ENCODE measurements at places on chromosomes 1 and 21. TPM values are rescaled to one million over a fixed set of nuclear protein-coding genes. Genes with fewer than 3 reads are reported as not detected.

The MYOG gene
- total RNA-seq = not detected

The OR6N1 gene
- not detected for total RNA-seq

DNA sequence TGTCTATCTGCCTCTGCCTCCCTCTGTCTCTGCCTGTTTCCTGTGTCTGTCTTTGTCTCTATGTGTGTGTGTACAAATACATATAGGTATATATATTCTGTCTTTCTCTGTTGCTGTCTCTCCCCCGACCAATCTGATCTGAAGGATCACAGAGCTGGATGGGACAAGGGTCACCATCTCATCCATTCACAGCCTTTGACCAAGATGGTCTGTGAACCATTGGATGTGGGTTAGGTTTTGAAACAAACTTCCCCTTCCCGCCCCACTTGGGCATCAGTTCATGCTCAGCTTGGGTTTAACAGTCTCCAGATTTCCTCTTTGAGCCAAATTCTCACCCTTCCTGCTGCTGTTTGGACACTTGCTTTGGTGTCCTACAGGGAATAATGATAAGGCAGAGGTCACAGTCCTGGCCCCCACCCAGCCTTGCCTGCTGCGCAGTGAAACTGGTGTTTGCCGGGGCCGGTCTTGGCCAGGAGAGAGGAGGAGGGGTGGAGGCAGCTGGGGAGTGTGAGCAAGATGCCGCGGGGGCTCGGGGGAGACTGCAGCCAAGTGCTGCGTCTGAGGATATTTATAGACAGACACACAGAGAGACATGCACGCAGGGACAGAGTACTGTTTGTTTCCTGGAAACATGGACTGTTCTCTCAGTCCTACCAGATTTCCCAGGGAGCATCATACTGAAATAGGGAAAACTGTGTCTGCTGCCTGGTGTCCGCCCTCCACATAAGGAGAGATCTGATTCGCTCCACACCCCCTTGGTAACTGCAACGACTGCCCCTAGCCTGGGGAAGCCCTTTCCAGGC is 27.0 kb upstream of the BTG2 start:
- DNase-seq = peak; percentile 74

DNA sequence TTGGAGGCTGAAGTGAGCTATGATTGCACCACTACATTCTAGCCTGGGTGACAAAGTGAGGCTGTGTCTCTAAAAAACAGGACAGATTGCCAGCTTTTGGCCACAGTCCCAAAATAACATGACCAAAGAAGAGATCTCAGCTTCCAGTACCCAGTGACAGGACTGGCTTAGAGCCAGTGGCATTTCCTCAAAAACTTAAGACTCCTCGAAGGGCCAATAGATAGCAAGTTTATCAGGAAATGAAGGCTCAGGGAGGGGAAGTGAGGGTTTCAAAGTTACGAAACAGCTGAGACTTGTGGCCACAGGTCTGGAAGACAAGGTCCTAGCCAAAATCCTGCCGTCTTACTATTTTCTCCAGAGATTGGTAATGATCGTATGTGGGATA is 6.3 kb upstream of the TMEM39B start:
- DNase-seq = no peak

GRCh38 chr1:159122005-159122621 is 45.5 kb upstream of the AIM2 start:
- no peak for DNase-seq

DNA sequence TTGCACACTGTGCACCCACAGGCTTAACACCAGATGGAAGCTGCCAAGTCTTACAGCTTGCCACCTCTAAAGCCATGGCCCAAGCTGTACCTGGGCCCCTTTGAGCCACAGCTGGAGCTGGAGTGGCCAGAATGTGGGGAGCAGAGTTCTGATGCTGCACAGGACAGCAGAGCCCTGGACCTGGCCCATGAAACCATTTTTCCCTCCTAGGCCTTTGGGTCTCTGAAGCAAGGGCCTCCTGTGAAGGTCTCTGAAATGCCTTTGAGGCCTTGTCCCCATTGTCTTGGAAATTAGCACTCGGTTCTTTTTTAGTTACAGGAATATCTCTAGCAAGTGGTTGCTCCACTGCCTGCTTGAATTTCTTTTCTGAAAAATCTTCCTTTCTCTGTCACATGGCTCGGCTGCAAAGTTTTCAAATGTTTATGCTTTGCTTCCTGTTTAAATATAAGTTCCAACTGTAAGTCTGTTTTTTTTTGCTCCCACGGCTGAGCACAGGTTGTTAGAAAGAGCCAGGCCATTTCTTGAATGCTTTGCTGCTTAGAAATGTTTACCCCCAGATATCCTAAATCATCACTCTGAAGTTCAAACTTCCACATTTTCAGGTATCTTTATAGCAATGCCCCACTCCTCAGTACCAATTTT is 156.8 kb upstream of the GORAB start:
- no peak for DNase-seq

The TNFSF4 gene
- 0.21 TPM for total RNA-seq

The WNT2B gene
- total RNA-seq = 0.14 TPM

DNA sequence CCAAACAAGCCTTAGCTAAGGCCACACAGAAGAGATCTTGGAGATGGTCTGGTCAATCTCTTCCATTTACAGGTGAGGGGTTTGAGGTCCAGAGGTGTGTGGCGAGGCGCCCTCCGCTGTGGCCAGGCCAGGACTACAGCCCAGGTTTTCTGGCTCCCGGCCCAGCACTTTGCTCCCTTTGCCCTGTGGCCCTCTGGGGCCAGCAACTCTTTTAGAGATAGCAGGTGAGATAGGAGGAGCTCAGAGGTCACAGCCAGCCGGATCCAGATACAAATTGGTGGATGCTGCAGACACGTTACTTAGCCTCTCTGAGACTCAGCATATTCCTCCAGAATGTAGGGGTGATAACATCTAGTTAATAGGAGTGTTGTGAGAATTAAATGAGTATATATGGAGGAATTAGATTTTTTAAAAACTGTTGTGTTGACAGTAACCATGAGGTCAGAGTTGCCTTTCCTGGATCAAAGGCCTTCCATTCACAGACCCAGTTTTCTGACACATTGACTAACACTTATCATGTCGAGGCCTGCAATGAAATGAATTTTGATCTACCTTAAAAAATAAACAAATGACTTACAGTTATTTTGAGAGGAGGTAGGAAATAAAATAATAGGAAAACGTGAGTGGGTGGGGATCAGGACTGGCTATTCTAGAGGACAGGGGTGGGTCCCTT is 16.6 kb downstream of the TEX35 start:
- peak; percentile 74 for DNase-seq

DNA sequence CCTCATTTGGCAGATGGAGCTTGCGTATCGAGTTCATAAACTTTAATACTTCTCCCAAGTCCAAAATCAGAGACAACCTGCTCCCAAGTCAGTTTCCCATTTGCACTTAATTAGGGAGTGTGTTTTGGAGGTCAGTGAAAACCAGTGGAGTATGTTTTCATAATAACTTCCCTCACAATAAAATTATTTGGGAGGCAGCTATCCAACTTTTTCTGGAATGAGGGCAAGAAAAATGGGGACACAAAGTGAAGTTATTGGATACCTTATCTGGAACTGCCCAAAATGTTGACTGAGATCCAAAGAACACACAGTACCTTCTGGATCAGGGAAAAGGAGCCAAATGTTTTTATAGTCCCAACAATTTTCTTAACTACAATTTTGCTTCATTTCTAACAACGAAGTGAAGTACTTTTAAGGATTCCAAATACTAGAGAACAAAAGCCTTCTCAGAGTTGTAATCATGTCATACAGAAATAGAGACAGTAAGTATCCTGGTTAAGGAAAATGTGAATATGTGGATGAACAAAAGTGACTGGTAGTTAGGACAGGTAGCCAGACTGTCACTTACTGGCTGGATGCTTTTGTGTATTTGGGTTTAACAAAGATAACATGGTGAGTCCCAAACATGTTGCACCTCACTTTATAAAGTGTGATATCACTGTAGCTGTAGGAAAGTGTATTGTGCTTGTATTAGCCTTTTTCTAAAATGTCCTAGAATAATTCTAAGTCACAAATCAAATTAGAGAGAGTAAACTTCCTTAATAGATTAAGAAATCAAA is 325.0 kb downstream of the HLX start:
- no peak for DNase-seq

- DNase-seq = no peak
Measured at GRCh38 chr21:42865776-42866160, 13.6 kb downstream of the WDR4 start.

Data from H7 (cell line).